ENCODE measurements at places on chromosomes 1 and 21.

- no peak for DNase-seq
Measured at GRCh38 chr1:33165809-33166208, 16.0 kb downstream of the TRIM62 start.

DNA sequence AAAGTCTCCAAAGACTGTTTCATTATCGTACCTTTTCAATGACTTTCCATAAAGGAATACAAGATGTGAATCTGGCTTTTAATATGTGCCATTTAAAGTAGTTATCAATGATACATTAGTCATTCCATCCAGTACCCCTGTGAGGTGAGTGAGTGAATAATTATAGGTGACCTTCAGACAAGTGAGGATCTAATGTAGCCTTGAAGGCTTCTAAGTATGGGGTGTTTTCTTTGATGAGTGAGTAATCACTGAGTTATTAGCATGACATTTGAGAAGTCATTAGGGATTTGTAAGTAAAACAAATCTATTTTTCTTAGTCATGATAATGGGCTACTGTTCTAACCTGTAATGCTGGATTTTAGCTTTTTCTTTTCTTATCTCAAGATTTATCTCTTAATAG, 831.4 kb downstream of the ADGRL2 start:
- no peak for DNase-seq

- no peak for DNase-seq
Measured at GRCh38 chr1:23370709-23371584, 1.3 kb upstream of the ZNF436 start.

DNA sequence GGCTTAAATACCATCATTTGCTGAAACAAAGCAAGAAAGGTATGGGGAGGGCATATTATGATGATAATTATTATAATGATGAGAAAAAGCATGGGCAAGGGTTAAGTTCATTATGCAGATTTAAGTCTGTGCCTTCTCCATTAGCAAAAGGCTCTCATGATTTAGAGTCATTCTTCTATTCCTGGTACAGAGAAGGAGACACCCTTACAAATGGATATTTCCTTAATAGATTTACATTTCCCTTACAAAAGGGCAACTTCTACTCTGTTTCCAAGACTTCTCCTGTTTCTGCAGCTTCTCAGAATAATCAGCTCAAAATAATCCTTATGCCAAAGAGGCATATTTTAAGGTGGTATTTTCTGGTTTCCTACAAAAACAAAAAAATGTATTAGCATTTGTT, 121.1 kb upstream of the CAMK1G start:
- no peak for DNase-seq

DNA sequence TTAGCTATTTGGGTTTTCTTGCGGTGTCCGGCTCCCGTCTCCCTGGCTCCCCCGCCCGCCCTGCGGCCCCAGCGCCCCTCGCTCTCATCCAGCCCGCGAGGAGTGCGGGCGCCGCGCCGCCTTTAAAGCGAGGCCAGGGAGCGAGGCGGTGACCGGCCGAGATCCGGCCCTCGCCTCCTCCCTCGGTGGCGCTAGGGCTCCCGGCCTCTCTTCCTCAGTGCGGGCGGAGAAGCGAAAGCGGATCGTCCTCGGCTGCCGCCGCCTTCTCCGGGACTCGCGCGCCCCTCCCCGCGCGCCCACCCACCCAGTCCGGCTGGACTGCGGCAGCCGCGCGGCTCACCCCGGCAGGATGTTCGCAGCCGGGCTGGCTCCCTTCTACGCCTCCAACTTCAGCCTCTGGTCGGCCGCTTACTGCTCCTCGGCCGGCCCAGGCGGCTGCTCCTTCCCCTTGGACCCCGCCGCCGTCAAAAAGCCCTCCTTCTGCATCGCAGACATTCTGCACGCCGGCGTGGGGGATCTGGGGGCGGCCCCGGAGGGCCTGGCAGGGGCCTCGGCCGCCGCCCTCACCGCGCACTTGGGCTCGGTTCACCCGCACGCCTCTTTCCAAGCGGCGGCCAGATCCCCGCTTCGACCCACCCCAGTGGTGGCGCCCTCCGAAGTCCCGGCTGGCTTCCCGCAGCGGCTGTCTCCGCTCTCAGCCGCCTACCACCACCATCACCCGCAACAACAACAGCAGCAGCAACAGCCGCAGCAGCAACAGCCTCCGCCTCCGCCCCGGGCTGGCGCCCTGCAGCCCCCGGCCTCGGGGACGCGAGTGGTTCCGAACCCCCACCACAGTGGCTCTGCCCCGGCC, 492 bp downstream of the HLX start:
- no peak for DNase-seq

DNA sequence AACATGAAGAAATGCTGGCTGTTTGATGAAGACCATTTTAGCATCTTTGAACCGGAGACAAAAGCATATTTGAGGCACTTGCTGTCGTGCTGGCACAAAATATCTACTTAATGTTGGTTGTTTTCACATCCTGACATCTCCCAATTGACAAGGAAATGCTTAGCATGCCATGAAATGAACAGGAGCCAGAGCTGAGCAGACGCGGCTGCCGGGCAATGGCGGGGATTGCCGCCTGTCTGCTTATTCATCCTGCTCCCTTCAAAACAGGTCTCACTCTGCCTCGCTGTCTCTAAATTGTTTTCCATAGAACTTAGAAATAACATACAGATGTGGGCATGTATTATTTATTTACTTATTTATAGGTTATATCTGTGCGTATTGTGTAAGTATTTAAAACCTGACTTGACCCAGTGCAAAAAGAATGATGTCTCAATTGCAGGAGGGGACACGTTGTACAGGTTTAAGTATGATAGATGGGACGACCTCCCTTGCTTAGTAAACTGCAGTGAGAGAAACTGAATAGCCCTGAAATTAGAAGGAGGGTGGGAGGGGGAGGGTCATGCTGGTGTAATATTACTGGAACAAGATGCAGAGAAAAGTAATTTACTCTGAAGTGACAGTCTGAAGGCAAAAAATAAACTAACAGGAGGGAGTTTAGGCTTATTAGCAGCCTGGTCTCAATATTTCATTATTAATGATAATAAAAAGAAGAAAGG, 590.4 kb upstream of the PLXNA2 start:
- DNase-seq, result no peak

GRCh38 chr1:177897998-177898654, 71.7 kb downstream of the SEC16B start:
- no peak for DNase-seq

- DNase-seq, result no peak
Measured at GRCh38 chr1:180927841-180928240, 15.1 kb downstream of the KIAA1614 start.

GRCh38 chr21:25967901-25968438, 202.6 kb downstream of the APP start:
- no peak for DNase-seq

GRCh38 chr1:31470794-31471315, 57.8 kb downstream of the SERINC2 start:
- no peak for DNase-seq

DNA sequence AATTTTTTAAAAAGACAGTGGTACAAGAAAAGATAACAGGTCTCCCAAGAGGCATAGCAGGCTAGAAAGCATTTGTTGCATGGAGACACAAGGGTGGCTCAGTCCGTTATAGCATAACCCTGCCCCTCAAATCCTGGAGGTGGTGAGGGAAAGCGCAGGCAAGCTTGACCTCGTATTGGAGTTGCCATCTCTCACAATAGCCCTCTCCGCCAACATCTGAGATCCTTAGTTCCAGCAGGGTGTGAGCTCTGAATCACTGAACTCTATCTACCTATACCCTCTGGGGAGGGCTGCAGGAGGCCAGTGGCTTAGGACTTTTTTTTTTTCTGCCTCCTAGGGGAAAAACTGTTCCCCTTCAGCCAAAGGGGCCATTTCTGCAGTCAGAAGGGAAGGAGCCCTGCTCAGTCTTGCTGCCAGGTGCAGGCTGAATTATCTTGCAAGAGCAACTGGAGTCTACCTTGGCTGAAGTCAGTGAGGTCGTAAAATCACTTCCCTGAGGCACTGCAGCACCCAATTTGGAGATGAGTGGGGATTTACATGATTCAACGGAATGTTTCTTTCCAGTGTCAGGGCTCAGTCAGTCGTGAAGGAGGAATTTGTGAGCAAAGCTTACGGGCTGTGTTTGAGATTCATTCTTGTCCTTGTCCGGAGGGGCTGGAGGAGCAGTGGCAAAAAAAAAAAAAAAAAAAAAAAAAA, 17.2 kb upstream of the C8A start:
- no peak for DNase-seq

Measured in esophagus squamous epithelium (tissue), 5 donors.